ENCODE measurements at places on chromosomes 1 and 21.

DNA sequence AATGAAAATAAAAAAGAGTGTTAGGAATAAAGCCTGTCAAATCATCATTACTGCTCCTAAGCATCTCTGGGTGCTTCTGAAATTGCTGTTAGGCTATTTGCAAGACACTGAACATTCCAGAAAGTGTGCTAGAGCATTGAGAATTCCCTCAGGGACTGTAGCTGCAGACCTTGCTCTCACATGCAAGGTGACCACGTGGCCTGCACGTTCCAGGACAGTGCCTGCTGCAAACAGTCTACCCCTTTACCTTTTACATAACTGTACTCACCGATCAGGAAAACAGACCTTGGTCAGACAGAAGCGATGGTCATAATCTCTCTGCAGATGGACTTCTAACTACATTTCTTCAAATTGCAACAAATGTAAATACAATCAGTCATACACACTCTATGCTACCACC, 164.5 kb downstream of the PSMG1 start:
- no peak for DNase-seq

DNA sequence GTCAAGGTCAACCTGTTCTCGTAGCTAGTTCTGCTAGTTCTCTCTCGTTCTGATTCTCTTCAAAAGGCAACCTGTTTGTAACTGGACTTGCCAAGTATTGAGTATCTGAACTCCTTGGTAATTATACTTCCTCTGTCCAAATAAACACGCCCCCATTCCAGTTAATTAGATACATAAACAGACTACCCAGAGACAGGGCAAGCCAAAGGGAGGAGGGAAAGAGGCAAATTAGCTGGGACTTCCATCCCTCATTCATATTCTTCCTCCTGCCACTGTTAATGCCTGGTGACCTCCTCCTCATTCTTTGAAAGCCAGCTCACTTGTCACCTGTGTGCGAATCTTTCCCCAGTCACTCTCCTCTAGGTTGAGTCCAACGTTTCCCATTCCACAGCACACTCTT, 62.9 kb downstream of the LPAR3 start:
- DNase-seq = no peak

DNA sequence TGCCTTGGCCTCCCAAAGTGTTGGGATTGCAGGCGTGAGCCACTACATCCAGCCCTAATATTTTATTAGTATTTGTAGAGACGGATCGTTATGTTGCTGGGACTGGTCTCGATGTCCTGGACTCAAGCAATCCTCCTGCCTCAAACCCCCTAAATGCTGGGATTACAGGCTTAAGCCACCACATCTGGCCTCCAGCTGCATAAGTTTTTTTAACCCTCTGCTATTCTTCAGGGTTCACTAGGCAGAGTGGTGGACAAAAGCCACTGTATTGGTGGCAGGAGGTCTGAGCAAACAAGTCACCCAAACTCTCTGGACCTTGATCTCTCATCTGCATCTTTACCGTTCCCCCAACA, 10.1 kb upstream of the CLIC4 start:
- no peak for DNase-seq

- DNase-seq = no peak
These were observed 9.3 kb upstream of the PHGDH start for GRCh38 chr1:119702384-119702783.

DNA sequence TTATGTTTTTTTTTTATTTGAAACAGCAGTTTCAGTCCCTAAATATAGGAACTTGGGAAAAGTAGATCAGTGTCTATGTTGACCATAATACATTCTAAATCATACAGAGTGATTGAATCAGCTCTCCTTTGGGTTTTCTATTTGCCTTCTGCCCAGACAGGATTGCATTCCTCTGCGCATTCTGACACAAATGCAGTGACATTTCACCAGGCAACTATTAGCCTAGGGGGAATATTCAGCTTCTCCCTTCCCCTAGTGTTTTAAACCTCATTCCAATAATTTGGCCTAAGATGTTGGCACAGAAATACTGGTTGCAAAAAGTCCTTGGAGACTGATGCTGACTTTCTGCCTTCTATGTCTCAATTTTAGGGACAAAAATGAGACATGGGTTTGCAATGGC, 172.8 kb downstream of the PTGER3 start:
- no peak for DNase-seq

GRCh38 chr1:170365331-170365730, 166.6 kb upstream of the GORAB start:
- DNase-seq = no peak

GRCh38 chr1:41742219-41742618, 176.5 kb downstream of the HIVEP3 start:
- DNase-seq = no peak

DNA sequence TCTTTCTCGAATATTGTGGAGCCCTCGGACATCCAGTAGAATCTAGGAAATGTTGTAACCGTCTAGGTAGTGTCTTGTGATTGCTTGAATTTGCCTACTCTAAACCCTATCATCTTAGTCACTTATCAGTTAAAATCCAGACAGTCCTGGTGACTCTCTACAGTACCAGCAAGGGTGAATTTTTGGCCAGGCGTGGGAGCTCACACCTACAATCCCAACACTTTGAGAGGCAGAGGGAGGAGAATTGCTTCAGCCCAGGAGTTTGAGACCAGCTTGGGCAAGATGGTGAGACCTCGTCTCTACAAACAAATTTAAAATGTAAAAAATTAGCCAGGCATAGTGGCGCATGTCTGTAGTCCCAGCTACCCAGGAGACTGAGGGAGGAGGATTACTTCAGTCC, 230.9 kb downstream of the CHRM3 start:
- no peak for DNase-seq

All from GM19239 (cell line).